ENCODE measurements at places on chromosomes 5 and 9.

DNA sequence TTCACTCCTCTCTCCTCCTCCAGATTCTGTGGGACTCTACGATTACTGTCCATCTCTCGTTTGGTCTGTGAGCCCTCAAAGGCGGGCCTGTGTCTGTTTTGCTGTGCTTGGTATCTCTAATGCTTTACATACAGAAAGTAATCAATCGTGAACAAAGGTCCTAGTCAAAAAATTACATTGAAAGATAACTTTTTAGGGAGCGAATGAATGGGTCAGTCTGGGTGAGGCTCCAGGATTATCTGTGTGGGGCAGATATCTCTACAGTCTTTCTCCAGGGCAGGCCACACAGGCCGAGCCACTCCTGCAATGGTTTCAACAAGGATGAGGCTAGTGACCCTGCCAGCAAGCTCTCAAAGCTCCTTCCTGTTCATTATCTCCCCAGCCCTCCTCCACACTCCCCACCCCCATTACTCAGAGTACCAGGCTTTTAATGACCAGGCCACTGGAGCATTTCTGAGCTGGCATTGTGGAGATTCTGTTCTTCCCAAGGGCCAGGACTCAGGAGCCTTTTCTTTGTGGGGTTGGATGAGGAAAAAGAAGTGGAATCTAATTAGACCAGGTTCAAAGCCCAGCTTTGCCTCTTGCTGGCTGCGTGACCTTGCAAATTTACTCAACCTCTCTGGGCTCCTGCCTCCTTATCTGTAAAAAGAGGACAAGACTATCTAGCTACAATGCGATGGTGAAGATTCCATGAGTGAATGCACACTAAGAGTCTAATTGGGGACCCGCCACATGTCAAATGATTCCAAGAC, 10.2 kb downstream of the CORO2A start:
- no peak for DNase-seq

GRCh38 chr9:113541019-113541900, 77.7 kb downstream of the RGS3 start:
- DNase-seq: peak; percentile 59

DNA sequence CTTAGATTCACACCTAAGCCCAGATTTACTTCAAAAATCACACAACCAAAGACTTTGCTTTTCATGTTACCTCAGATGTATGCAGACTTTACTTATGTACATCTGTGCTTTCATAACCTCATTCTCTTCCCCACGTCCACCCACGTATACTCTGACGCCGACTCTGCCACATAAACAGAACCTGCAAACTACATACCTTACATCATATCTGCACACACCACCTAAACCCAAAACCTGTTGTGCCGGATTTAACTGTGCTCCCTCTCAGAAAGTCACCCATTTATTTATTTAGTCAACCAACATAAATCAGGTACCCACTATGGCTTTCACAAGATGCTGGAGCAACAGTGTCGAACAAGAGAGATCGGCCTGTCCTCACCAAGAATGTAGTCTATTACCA, 1.0 kb upstream of the DPYSL3 start:
- DNase-seq: no peak

DNA sequence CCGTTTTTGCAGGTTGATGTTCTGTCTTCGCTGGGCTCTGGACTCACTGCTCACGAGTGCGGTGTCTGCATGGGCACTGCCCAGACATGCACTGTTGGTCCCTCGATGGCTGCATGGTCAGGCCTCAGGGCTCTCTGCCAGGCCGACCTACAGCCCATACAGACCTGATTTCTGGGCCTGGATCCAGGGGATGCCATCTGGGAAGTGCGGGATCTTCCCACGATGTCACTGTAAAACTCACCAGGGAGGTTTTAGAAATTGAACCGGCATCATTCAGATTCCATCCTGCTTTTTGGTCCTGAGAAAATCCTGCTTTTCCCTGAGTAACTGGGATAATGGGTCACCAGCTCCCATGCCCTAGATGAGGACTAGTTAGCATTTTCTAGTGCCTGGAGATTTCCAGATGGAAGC, 9.1 kb downstream of the S1PR3 start:
- no peak for DNase-seq

DNA sequence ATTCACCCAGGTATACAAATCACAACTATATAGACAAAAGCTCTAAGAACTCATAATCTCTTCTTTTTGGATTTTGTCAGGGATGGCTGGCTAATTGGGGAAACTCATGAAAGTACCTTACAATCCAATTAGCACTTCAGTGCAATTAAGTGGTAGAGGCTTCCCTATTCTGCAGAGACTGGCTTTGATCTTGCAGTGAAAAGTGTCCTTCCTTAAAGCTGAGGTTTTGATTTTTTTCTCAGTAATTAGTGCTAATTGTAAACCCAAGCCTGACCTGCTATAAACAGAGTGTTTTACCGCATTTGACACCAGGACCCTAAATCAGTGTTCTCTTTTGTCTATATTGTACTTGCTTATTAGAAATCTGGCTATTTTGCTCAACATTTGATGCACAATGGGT, 294.0 kb upstream of the EFNA5 start:
- DNase-seq: no peak

DNA sequence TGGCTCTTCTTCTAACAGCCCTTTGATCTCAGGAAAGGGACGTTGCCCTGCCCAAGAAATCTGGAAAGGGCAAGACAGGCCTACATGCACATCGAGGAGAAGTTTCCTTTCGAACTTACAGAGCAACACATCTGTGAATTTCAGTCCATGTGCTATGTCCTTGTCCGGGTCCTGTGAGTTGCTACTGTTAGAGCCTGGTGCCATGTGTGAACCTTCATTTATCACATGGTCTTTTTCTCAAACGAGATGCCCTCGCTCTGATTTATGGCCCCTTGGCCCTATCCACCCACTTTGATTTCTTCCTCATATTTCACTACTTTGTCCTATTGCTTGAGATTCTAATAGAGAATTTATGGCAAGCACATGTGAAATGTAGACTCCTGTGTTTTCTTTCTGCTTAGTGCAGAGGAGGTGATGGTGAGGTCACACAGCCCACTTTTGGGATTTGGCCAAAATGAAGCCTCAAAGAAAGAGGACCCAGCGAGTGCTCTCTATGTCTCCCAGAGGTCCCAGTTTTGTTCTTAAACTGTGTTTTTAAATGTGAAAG, 153.1 kb downstream of the SNCAIP start:
- no peak for DNase-seq

DNA sequence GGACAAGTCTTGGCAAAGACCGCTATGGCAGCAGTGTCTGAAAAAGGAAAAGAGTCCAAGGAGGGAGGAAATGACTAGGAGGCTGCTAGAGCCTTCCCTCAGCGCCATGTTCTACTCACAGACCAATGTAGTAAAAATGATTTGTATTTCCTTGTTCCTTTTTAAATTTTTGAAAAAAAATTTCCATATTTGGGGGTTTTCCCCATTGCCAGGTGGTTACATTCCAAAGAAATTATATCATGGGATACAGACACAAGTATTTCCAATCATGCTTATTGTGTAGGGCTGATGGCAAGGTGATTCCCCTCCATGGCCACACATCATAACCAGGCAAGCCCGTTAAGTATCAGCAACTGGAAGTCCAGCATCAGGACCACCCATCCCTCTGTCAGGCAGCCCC, 138.2 kb downstream of the PIP5K1B start:
- no peak for DNase-seq

GRCh38 chr5:169142264-169142970, 158.5 kb downstream of the SLIT3 start:
- no peak for DNase-seq

DNA sequence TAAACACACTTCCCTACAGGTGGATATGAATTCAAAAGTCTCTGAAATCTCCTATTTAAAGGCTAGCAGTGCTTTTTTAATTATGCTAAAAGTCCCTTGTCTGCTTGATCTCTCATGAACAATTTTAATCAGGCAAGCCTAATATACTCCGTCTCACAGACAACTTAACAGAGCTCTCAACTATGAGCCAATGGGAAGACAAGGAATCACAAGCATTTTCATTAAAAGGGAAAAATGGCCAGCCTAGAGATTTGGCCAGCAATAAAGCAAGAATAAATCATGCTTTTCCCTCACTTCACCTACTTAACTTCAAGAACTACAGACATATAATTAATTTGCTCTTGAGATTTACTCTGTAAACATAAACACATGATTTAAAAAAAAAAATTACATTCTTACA, 78.0 kb downstream of the RFX3 start:
- DNase-seq: no peak

GRCh38 chr5:425714-426113, 17.3 kb upstream of the EXOC3 start:
- DNase-seq: no peak

GRCh38 chr9:125744616-125745015, 2.6 kb upstream of the PBX3 start:
- DNase-seq: no peak

- no peak for DNase-seq
Observed at GRCh38 chr9:114309096-114309495, 13.8 kb upstream of the ORM1 start.

- DNase-seq: no peak
Observed at GRCh38 chr9:90801973-90802322, 329 bp downstream of the SYK start.

DNA sequence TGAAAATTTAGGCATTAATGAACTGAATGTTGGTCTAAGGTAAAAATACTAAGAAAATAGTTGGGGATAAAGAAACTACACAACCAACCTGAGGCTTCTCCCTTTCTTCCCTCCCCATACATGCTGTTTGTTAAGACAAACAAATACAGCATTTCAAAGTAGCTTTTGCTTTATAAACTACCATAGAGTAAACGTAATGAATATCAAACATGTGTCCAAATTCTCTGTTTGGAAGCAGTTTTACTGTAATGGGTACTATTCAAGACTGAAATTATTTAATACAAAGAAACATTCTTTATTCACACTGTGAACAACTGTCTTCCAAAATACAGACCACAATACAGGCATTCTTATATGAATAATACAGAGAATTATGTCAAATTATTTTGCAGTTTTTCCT, 52.0 kb downstream of the SLC44A1 start:
- no peak for DNase-seq

- DNase-seq: no peak
Observed at GRCh38 chr5:58236498-58236897, 223.4 kb downstream of the PLK2 start.

GRCh38 chr9:123999661-124000060, 11.9 kb upstream of the LHX2 start:
- DNase-seq: no peak

GRCh38 chr9:76846297-76846696, 59.6 kb downstream of the PRUNE2 start:
- no peak for DNase-seq

- no peak for DNase-seq
Observed at GRCh38 chr5:80216753-80217596, 38.9 kb downstream of the SERINC5 start.

DNA sequence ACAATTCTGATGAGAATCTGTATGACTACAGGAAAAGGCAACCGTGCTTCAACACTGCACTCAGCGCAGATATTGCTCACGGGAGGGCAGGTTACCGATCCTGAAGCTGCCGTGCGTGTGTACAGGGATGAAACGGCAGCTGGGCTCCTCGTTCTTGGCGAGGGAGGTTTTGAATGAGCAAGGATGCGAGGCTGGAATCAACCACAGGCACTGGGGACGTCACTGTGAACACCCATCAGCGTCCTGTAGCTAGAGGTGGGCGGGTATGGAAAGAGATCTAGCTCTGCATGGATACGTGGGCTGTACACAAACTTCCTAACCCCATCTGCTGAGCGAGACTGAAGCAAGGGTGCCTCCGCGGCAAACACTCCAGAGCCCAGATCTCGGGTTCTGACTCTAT, 84.3 kb upstream of the COL5A1 start:
- DNase-seq: no peak

DNA sequence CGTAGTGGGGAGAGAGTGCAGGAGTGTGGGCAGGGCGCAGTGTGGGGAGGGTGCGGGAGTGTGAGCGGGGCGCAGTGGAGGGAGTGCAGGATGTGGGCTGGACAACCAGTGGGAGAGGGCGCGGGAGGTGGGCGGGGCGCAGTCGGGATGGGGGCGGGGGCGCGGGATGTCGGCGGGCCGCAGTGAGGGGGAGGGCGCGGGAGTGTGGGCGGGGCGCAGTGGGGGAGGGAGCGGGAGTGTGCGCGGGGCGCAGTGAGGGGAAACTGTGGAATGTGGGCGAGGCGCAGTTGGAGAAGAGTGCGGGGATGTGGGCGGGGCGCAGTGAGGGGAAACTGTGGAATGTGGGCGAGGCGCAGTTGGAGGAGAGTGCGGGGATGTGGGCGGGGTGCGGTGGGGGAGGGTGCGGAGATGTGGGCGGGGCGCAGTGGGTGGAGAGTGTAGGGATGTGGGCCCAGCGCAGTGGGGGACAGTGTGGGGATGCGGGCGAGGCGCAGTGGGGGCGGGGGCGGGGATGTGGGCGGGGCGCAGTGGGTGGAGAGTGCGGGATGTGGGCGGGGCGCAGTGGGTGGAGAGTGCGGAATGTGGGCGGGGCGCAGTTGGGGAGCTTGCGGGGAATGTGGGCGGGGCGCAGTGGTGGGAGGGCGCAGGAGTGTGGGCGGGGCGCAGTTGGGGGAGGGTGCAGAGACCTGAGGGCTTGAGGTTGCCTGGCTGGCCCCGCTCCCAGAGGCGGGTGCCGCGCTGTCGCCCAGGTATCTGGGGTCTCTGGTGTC, at the start of gene NXNL2:
TSS of gene NXNL2 (plus strand) at position 723 of the 770 bp plus-strand sequence. CDS start 257 bp downstream, outside the sequence.
- DNase-seq: peak; percentile 74

DNA sequence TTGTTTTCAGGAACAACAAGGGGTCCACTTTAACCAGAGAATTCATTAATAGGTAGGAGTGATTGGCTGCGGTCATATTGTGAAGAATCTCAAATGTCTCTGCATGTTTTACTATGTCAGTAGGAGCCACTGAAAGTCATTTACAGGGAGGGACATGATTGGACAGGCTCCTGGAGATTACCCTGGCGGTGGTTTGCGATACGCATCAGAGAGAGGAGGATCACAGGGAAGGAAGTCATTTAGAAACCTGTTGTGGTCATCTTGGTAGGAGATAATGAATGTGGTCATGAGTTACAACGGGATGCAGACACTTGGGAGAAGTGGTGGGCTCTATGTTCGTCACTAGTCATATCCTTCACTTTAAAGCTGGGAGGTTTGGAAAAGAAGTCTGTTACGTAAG, 262.8 kb downstream of the FAM114A2 start:
- DNase-seq: no peak

DNA sequence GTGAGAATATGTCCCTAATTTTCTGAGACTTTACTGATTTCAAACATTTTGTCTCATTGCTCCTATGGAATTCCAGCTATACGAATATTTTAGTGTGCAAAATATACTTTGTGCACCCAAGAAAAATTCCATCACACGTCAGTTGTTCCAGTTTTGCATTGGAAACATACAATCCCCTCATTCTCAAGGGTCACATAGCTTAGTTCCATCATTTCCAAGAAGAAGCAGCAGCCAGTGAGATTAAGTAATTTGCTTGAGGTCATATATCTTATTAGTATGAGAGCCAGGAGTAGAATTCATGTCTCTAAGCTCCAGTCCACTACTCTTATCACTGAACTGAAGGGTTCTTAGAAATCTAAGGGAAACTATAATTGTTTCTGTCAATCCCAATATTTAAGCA, 746.7 kb upstream of the C9orf72 start:
- peak; percentile 21 for DNase-seq

All from skin of body (tissue), 3 donors.